CD4-positive, alpha-beta T cell treated with Interleukin-15 for 4 hours (primary cell): ENCODE measurements at places on chromosomes 4 and X.

- no peak for DNase-seq
Observed at GRCh38 chrX:69015564-69016292, 149.5 kb downstream of the PJA1 start.

DNA sequence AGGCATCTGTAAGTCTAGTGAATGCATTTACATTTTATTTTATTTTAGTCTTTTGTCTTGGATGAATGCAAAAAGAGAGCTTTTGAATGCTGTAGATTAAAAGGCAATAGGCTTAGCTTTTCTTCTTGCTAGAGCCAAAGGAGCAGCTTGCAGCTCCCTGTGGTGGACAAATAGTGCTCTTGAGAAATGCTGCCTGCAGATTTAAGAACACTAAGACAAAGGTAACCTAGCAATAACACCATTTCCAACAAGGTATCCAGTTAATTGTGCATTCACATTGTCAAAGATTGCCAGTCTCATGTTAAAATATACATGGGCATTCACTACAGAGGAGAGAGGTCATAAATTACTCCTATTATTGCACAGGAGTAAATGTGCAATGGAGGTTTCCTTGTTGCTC, 859.2 kb upstream of the PRKX start:
- no peak for DNase-seq

GRCh38 chr4:118955515-118955914, 66.9 kb downstream of the SYNPO2 start:
- no peak for DNase-seq

DNA sequence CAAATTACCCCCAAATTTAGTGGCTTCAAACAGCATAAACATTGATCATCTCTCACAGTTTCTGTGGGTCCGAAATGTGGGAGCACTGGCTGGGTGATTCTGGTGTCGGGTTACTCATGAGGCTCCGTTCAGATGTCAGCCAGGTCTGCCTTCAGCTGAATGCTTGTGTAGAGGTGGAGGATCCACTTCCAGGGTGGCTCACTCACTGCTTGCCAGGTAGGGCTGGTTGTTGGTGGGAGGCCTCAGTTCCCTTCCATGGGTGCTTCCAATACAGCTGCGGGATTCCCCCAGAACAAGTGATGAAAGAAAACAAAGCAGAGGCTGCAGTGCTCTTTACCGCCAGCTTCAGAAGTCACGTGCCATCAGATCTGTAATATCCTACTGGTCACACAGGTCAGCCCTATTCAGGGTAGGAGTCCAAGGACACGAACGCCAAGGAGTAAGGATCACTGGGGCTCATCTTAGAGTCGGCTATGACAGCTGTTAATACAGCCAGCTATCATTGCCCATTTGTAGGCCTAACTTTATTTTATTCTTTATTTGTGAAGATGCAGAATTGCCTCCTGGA, 1.1 kb upstream of the SMIM43 start:
- DNase-seq: no peak

- no peak for DNase-seq
Observed at GRCh38 chr4:67531379-67531962, 13.8 kb downstream of the CENPC start.

DNA sequence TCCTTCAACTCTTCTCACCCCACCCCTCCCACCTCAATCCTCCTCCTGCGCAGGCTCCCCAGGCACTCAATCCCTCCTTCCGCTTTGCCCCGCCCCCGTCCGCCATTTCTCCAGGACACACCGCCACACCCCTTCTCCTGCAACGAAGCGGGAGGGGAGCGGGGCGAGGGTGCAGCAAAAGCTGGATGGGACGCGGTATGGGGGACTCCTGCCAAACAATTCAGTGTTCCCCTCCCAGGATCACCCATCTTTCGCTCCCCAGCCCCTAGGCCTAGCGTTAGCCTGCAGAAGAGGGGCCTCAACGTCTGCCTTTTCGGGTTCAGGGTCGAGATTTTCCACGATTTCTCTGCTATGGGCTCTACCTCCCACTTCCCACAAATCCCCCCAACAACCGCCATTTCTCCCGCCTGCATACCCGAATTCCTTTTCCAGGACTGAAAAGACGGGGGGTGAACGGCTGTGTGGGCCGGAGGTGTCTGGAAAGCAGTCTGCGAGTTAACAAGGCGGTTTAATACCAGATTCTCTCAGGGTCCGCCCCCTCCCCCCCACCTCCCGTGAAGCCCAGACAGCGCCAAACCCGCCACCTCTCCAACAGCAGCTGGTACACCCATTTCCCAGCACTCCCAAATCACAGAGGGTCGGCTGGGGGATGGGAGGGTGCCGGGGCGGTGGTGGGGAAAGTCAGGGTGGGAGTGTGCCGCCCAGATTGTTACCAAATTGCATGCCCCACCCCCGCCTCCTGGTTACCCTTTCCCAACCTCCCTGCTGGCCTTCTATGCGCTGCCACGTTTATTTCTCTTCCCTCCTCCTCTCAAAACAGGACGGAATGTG, 774 bp downstream of the ARMCX2 start:
- DNase-seq: peak; percentile 44

GRCh38 chrX:109357706-109358105, 124.2 kb downstream of the GUCY2F start:
- no peak for DNase-seq

GRCh38 chr4:25100710-25101109, 59.5 kb downstream of the SEPSECS start:
- DNase-seq: no peak

DNA sequence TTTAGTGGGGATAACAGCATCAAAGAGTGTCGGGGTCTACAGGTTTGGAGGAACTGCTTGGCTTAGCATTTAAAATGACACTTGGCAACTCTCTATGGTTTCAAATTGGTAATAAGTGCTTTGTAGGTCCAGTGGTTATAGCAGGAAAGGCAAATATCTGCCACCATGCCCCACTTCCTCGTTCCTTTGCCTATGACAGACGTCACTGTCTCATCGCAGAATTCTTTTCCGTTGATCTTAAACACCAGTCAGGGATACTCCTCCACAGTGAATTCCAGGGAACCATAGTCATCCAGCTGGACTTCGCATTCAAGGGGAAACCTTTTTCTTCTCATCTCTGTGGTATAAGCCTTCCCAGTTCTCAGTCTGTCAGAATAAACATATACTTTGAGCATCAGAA, 319.1 kb downstream of the GPAT3 start:
- no peak for DNase-seq

GRCh38 chr4:147548256-147548655, 67.4 kb downstream of the EDNRA start:
- DNase-seq: no peak

DNA sequence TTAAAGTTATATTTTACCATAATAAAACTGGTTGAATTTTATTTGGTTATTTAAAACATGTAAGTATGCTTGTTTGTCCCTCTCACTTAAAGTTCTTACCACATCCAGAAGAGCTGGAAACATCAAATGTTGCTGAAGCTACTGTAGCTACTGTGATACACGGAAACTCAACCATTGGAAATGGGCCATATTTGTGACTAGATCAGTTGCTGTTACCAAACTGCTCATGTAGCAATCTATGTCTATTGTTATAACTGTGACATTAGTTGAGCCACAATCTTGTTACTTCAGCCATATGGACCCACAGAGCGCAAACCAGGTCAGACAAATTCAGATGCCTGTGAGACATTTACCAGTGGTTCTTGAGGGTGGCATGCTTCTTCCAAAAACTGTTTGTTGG, 41.6 kb downstream of the NDNF start:
- DNase-seq: no peak

- DNase-seq: no peak
Observed at GRCh38 chr4:155603360-155603891, 63.2 kb upstream of the GUCY1A1 start.

- no peak for DNase-seq
Observed at GRCh38 chr4:13493793-13494192, 9.7 kb upstream of the RAB28 start.

GRCh38 chr4:3174371-3175338, 74.3 kb upstream of the MSANTD1 start:
- no peak for DNase-seq

DNA sequence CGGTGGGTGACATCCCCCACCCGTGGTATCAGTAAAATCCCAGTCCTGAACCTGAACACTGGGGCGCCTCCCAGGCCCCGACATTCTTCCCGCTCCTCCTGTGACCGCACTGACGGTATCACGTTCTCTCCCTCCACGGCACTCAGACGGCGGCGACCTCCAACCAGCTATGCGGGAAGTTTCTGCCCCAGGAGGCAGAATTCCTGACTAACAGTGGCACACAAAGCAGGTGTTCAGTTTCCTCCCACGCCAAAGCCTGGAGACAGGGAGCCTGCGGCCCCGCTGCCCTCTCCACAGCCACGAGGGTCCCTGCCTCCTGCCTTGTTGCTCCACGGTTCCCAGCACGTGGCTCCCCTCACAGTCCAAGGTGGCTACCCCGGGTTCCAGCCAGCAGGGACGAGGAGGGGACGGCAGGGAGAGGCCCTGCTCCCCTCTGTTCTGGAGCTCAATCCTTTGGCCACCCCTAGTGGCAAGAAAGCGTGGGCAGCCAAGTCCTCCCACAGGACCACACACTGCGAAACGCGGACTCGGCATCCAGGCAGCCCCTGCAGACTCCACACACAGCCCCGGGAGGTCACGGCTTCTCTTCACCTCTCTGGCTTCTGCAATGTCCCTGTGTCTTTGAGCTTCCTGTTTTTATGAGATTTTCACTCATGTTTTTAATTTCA, 15.2 kb downstream of the CTBP1 start:
- no peak for DNase-seq

DNA sequence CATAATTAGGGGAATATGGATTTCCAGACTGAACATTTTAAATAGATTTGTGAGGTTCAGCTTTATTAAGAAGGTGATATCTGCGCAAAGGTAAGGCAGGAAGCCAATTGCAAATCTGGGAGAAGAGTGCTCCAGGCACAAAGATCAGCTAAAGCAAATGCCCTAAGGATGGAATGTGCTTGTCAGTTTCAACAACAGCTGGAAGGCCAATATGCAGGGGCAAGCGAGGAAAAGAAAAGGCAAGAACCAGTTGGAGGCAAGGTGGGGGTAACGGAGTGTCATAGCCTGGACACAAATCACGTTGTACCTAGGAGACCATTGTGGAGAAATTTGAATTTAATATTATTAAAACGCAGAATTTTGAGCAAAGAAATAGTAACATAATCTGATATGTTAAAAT, 1710.3 kb upstream of the PCDH7 start:
- no peak for DNase-seq

DNA sequence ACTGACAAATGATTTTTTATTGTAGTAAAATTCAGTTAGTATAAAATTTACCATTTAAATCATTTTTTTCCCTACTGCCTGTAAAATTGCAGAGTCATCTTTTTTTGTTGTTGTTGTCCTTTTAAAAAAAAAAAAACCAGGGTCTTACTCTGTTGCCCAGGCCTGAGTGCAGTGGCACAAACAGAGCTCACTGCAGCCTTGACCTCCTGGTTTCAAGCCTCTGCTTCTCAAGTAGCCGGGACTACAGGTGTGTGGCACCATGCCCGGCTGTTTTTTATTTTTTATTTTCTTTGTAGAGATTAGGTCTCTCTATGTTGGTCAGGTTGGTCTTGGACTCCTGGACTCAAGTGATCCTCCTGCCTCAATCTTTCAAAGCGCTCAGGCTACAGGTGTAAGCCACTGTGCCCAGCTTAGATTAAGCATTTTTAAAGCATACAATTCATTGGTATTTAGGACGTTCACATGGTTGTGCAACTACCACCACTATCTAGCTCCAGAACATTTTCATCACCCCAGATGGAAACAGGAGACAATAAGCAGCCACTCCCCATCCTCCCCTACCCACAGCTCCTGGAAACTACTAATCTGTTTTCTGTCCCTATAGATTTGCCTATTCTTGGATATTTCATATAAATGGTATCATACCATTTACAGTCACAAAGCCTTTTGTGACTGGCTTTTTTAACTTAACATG, 59.7 kb upstream of the PGRMC2 start:
- DNase-seq: no peak

DNA sequence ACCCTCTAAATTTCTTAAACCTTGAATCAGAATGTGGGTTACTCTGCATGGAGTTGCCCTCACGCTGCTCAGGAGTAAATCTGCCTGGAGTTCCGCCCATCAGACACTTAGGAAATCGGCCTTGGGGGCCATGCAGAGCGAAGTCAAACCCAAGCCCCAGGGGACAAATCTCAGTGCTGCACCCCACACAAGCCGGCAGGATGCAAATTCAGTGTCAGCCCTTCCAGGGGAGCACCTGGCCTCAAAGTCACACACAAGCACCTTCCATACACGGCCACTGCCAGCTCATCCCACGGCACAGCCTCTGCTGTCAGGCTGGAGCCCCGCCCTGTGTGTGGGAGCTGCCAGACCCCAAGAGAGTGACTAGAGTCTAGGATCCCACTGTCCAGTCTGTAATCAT, 27.4 kb downstream of the RNF212 start:
- DNase-seq: no peak

GRCh38 chr4:88957570-88957969, 99.4 kb downstream of the FAM13A start:
- no peak for DNase-seq

- no peak for DNase-seq
Observed at GRCh38 chrX:133670383-133670782, 255.1 kb upstream of the GPC4 start.

- DNase-seq: no peak
Observed at GRCh38 chr4:121299367-121299766, 81.5 kb downstream of the QRFPR start.

DNA sequence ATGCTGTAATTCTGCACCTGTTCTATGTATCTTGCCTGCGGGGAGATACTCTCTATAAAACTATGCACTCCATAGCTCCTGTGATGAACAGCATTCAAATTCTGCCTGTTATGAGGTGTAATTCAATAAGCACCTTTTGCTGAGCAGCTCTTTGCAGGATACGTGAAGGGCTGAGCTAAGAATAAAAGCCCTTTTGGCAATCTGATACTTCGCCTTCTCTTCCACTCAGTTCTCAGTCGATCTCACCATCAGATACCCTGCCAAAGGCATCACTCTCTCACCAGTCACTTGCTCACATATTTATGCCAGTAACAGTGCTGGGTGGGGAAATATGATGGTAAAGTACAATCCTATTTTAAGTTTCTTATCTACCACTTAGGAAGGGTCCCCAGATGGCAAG, 67.2 kb downstream of the RPS3A start:
- DNase-seq: no peak

- DNase-seq: no peak
Observed at GRCh38 chrX:42176789-42177188, 253.4 kb upstream of the CASK start.

DNA sequence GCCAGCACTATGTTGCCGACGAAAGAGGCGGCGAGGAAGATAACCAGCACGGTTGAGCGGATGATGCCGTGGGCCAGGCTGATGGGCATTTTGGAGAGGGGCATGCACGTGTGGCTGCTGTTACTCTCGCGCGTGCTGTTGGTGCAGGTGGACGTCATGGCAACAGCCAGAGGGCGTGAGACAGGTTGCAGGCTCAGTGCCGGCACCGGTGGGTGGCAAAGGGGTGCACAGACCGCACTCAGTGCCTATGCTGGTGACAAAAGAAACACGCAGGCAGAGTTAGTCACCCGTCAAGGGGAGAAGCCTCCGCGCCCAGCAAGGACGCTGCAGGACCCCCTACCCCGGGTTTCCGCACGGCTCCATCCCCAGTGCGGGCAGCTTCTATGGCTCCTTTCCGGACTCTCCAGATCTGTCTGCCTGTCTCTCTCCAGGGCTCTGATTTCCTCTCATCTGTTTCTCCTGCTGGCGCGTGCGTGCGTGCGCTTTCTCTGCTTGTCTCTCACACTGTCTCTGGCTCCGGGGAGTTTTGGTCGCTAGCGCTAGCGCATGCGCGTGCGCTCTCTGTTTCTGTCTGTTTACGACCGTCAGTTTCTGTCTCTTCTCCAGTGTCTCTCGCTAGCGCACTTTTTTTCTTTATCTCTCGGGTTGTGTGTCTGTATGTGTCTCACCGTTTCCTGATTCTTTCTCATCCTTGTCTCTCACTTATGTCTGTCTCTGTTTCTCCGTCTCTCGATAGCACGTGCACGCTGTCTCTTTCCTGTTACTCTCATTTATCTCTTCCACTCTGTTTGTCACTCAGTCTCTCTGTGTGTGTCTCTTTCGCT, 2.1 kb downstream of the GPR101 start:
- DNase-seq: peak; percentile 30
